Memory B cell (primary cell): ENCODE measurements at places on chromosomes 12 and 14.

DNA sequence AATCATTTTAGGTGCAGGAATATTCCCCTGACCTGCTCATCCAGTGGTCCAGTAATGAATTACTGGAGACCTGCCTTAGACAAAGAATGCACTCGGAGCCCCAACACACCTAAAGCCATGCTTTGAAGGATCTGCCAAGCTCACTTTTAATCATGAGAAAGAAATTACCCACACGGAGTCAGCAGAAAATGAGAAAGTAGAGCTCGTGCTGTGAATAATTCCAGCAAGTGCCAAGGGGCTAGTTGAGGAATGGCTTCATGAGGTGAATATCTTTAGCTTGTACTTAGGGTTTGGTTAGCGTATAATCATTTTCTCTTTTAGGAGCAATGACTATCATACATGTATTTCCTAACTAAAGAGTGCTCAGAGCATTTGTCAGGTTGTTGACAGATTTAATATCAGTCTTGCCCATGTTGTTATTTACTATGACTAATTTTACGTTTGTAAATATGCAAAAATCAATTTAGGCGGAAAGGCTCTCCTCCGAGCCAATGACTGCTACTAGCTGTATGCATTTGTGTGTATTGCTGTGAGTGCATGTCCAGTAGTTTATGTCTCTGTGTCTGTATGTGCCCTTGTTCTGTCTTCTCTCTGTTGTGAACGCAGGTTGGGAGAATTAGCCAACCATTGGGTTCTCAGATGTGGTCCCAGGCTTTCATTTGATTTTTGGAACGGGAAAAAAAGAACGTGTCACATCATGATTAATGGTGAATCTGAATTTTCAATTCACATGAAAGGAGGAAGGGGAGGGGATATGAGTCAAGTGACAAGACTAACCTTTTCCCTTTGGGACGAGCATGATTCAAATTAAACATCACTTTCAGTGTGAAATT lies 98.4 kb downstream of the RMST start:
- H3K4me3 ChIP-seq, result no peak overlapping the region
- H3K27me3 ChIP-seq, result peaks cover 3% of the 10 kb centered on the region
- no peak for DNase-seq
- no peak overlapping the region for H3K27ac ChIP-seq
- no peaks in the 10 kb centered on the region for H3K36me3 ChIP-seq
- H3K4me1 ChIP-seq, result no peaks in the 10 kb centered on the region

- H3K4me3 ChIP-seq, result no peak overlapping the region
- H3K36me3 ChIP-seq, result no peaks in the 10 kb centered on the region
- no peak for DNase-seq
Observed at GRCh38 chr14:81801921-81802320, 268.3 kb upstream of the SEL1L start.

GRCh38 chr14:95503365-95504134 lies 12.9 kb downstream of the SYNE3 start:
- no peak for DNase-seq
- peaks cover 22% of the 10 kb centered on the region for H3K36me3 ChIP-seq
- H3K27ac ChIP-seq, result peak overlapping the region; percentile 75
- H3K4me3 ChIP-seq, result no peak overlapping the region
- H3K4me1 ChIP-seq, result peaks cover 68% of the 10 kb centered on the region

DNA sequence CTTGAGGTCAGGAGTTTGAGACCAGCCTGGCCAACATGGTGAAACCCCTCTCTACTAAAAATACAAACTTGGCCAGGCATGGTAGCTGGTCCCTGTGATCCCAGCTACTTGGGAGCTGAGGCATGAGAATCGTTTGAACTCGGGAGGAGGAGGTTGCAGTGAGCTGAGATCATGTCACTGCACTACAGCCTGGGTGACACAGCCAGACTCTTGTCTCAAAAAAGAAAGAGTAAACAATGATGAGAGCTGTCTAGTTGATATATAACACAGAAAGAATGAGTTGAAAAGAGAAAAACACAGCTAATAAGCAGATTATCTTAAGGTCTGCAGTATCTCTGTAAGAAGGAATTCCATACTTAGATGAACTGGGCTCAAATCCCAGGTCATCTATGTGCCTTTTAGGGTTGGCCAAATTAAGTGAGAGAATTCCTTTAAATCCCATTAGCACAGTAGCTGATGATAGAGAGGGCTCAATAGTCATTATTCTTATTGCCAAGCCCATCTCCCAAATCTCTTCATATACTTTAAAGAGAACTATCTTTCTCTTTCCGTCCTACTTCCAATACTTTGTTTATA lies 31.1 kb upstream of the STRAP start:
- no peaks in the 10 kb centered on the region for H3K27me3 ChIP-seq
- DNase-seq, result no peak
- no peak overlapping the region for H3K4me3 ChIP-seq
- H3K36me3 ChIP-seq, result no peaks in the 10 kb centered on the region

GRCh38 chr12:54207539-54208294 lies 18.9 kb upstream of the SMUG1 start:
- H3K36me3 ChIP-seq, result no peaks in the 10 kb centered on the region
- peaks cover 18% of the 10 kb centered on the region for H3K27me3 ChIP-seq
- DNase-seq, result peak; percentile 90
- no peak overlapping the region for H3K4me3 ChIP-seq

- H3K4me3 ChIP-seq, result no peak overlapping the region
- H3K27ac ChIP-seq, result peak overlapping the region; percentile 53
- DNase-seq, result no peak
- peaks cover 15% of the 10 kb centered on the region for H3K4me1 ChIP-seq
- H3K27me3 ChIP-seq, result peaks cover 33% of the 10 kb centered on the region
- H3K36me3 ChIP-seq, result peaks cover 3% of the 10 kb centered on the region
Observed at GRCh38 chr12:53952335-53952694, 2.4 kb upstream of the HOXC12 start.

DNA sequence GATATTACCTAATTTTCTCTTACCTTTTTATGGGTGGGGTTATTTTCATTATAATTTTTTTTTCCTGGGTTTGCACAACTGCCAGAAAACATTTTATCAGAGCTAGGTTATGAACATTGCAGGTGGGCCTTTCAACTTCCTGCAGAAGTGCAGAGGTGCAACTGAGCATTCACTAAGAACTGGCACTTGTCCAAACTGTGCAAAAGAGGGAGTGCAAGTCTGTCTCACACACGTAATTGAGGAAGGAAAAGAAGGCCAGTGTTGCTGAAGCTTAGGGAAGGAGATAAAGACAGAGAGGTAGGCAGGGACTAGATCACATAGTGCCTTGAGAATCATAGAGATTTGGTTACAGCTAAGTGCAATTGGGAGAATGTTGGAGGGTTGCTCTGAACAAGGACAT lies 14.1 kb upstream of the AMN1 start:
- H3K4me3 ChIP-seq, result peak overlapping the region; percentile 4
- peak; percentile 52 for DNase-seq
- H3K27me3 ChIP-seq, result no peaks in the 10 kb centered on the region

DNA sequence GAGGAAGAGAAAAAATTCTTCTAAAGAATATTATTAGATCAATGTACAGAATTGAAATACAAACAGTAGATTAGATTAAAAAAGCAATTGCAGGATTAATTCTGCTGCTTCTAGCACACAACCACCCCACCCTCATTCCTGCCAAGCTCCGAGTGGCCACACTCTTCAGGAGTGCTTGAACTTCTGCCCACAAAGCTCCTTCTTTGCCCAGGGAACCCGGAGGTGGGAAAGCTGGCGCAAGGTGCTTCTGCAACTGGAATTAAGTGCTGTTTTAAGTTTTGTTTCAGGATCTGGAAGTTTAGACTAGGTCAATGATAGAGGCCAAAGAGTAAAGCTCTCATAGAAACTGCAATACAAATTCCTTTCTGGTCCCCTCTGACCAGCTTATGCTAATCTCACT lies 94.1 kb upstream of the BMP4 start:
- no peaks in the 10 kb centered on the region for H3K36me3 ChIP-seq
- H3K27me3 ChIP-seq, result no peaks in the 10 kb centered on the region
- no peak overlapping the region for H3K27ac ChIP-seq
- no peak for DNase-seq
- no peak overlapping the region for H3K4me3 ChIP-seq
- H3K4me1 ChIP-seq, result no peaks in the 10 kb centered on the region

- no peak for DNase-seq
- H3K27me3 ChIP-seq, result peaks cover 3% of the 10 kb centered on the region
- H3K4me3 ChIP-seq, result no peak overlapping the region
- H3K4me1 ChIP-seq, result peaks cover 8% of the 10 kb centered on the region
- no peaks in the 10 kb centered on the region for H3K36me3 ChIP-seq
- H3K27ac ChIP-seq, result no peak overlapping the region
Observed at GRCh38 chr12:100699209-100699608, 95.4 kb upstream of the ANO4 start.

DNA sequence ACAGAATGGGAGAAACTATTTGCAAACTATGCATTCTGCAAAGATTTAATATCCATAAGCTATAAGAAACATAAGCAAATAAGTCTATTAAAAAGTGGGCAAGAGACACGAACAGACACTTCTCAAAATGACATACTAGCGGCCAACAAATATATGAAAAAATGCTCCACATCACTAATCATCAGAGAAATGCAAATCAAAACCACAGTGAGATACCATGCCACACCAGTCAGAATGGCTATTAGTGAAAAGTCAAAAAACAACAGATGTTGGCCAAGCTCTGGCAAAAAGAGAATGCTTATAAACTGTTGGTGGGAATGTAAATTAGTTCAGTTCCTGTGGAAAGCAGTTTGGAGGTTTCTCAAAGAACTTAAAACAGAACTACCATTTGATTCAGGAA lies 121.3 kb downstream of the KCNMB4 start:
- peak overlapping the region; percentile 91 for H3K27ac ChIP-seq

DNA sequence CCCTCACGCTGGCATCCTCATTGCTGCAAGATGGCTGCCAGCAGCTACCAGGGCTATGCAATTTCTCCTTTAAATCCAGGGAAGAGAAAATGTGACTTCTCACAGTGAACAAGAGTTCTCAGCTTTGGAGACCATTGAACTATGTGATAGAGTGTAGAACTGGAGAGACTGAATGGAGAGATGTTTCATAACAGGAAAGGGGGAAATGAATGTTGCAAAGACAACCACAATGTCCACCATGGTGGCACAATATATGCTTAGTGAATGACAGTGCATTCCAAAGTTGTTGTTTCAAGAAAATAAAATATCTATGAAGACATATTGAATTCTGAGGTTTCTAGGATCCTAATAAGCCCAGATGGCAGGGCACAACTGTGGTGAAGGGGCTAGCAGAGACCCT lies 13.2 kb upstream of the COCH start:
- no peaks in the 10 kb centered on the region for H3K36me3 ChIP-seq
- H3K27ac ChIP-seq, result no peak overlapping the region
- no peak overlapping the region for H3K4me3 ChIP-seq
- no peak for DNase-seq

- peaks cover 2% of the 10 kb centered on the region for H3K4me1 ChIP-seq
- no peaks in the 10 kb centered on the region for H3K27me3 ChIP-seq
- H3K27ac ChIP-seq, result peak overlapping the region; percentile 83
- H3K36me3 ChIP-seq, result peaks cover 50% of the 10 kb centered on the region
- no peak overlapping the region for H3K4me3 ChIP-seq
Observed at GRCh38 chr14:50766338-50766886, 64.5 kb downstream of the NIN start.

GRCh38 chr12:65205886-65206285 lies 36.5 kb downstream of the LEMD3 start:
- no peaks in the 10 kb centered on the region for H3K27me3 ChIP-seq
- no peak overlapping the region for H3K4me3 ChIP-seq
- peaks cover 53% of the 10 kb centered on the region for H3K4me1 ChIP-seq
- H3K27ac ChIP-seq, result no peak overlapping the region
- no peak for DNase-seq
- H3K36me3 ChIP-seq, result peaks cover 9% of the 10 kb centered on the region

- H3K4me3 ChIP-seq, result no peak overlapping the region
- H3K36me3 ChIP-seq, result no peaks in the 10 kb centered on the region
- H3K4me1 ChIP-seq, result no peaks in the 10 kb centered on the region
- no peaks in the 10 kb centered on the region for H3K27me3 ChIP-seq
Observed at GRCh38 chr12:63403256-63403655, 252.3 kb upstream of the AVPR1A start.

- peaks cover 3% of the 10 kb centered on the region for H3K4me1 ChIP-seq
- no peak for DNase-seq
- H3K36me3 ChIP-seq, result no peaks in the 10 kb centered on the region
- H3K4me3 ChIP-seq, result no peak overlapping the region
- peaks cover 3% of the 10 kb centered on the region for H3K27me3 ChIP-seq
Observed at GRCh38 chr12:105273601-105274000, 37.6 kb upstream of the APPL2 start.

DNA sequence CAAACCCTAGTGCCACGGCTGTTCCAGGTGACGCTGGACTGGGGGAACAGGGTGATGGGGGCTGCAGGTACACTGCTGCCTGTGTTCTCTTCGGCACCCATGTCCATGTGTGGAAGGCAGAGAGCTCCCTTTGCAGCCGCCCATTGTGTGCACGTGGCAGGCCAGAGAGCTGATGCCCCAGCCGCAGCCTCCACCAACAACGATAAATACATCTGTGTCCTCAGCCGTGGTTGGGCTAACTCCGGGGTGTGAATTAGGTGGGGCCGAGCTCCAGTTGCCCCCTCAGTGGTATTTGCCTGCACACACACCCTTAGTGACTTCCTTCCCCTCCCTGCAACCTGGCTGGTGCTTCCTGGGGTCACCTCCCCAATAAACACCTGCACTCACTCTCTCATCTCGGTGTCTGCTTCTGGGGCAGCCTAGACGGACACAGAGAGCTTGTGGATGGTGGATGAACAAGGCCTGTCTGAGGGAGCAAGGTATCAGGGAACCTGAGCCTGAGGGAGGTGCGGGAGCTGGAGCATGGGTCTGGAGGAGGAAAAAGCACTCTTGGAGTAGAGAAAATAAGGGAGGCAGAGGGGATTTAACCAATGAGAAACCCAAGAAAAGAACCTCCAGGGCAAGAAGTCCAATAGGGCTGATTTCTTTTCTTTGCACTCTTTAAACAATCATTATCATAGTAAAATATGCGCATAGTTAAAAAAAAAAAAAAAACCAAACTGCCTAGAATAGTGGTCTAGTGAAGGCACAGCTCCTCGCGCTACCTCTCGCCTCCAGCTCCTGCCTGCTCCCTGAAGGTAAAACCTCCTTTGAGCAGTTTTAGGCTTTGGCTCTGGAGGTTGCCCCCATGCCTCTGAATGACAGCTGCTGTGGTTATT lies 112.6 kb downstream of the ZNF664 start:
- H3K4me3 ChIP-seq, result no peak overlapping the region
- no peaks in the 10 kb centered on the region for H3K36me3 ChIP-seq
- no peak for DNase-seq
- H3K27me3 ChIP-seq, result peaks cover 10% of the 10 kb centered on the region
- no peak overlapping the region for H3K27ac ChIP-seq
- no peaks in the 10 kb centered on the region for H3K4me1 ChIP-seq

- no peak overlapping the region for H3K27ac ChIP-seq
- peaks cover 11% of the 10 kb centered on the region for H3K36me3 ChIP-seq
- no peak overlapping the region for H3K4me3 ChIP-seq
- no peak for DNase-seq
- H3K4me1 ChIP-seq, result no peaks in the 10 kb centered on the region
Observed at GRCh38 chr12:95970905-95971304, 25.2 kb downstream of the HAL start.

DNA sequence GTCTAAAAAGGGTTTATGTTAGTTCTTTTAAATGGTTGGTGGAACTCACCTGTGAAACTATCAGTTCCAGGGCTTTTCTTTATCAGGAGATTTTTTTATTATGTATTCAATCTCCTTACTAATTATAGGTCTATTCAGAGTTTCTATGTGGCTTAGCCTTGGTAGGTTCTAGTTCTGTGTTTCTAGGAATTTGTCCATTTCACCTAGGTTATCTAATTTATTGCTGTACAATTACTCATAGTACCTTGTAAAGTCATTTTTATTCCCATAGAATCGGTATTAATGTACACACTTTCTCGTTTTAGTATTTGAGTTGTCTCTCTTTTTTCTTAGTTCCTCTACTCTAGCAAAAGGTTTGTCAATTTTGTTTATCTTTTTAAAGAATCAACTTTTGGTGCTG lies 59.0 kb downstream of the BORCS5 start:
- no peaks in the 10 kb centered on the region for H3K27me3 ChIP-seq
- H3K4me1 ChIP-seq, result peaks cover 11% of the 10 kb centered on the region
- peak overlapping the region; percentile 28 for H3K27ac ChIP-seq
- peaks cover 22% of the 10 kb centered on the region for H3K36me3 ChIP-seq
- no peak overlapping the region for H3K4me3 ChIP-seq
- no peak for DNase-seq
